ENCODE measurements at places on chromosomes 6 and 20.

DNA sequence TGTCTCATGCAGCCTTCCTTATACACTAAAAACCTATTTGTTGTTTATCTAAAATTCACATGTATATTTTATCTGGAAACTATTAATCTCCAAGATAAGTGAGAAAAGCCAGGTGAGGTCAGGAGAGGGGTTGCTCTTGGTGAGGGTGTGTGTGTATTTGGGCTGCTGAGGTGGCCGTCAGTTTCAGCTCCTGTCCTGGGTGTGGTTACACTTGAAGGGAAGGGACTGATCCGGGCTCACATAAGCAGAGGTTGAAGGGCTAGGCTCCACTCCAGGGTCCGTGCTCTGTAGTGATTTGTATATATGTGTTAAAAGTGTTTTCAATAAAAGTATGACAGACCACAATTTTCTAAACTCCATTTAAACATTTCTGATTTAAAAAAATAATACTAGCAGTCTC lies 13.5 kb upstream of the SNAI1 start:
- no peak for DNase-seq

GRCh38 chr6:1255636-1256365 lies 56.1 kb upstream of the FOXQ1 start:
- DNase-seq, result no peak

DNA sequence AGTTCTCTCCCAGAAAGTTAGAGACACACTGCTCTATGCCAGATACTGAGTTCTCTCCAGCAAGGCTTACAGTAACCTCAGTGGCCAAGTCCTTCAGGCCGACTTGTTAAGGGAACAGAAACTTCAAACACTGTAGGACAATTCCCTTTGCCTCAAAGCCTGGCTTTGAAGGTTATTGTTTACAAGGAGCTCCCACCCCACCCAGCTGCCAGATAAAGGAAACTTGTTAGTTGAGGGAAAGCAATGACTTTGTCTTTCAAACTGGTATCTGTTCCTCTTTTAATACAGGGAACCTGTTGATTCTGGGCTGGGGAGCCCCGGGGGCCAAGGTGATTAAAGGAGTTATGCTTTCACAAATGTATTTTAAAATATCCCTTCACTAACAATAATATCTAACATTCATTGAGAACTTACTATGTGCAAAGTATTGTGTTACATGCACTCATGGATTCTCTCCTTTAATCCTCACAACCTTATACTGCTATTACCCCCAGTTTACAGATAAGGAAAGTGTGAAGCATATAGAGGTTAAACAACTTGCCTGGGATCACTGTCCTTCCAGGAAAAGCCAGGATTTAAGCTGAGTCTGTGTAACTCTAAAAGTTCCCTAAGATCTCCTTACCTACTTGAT lies 27.6 kb upstream of the CDKN1A start:
- DNase-seq, result no peak

DNA sequence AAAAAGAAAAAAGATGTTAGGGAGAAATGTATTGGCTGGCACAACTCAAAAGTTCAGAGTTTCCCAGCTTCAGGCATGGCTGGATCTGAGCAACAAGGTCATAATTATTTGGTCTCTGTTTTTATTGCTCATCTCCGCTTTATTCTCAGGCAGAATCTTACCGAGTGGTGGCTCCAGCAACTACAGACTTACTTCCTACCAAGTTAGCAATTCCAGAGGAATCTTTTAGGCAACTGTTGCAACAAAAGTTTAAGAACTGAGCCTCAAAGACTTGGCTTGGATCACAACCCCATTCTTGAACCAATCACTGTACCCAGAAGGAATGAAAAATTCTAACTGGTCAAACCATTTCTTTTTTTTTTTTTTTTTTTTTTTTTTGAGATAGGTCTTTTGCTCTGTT lies 35.5 kb upstream of the NCOA3 start:
- no peak for DNase-seq

DNA sequence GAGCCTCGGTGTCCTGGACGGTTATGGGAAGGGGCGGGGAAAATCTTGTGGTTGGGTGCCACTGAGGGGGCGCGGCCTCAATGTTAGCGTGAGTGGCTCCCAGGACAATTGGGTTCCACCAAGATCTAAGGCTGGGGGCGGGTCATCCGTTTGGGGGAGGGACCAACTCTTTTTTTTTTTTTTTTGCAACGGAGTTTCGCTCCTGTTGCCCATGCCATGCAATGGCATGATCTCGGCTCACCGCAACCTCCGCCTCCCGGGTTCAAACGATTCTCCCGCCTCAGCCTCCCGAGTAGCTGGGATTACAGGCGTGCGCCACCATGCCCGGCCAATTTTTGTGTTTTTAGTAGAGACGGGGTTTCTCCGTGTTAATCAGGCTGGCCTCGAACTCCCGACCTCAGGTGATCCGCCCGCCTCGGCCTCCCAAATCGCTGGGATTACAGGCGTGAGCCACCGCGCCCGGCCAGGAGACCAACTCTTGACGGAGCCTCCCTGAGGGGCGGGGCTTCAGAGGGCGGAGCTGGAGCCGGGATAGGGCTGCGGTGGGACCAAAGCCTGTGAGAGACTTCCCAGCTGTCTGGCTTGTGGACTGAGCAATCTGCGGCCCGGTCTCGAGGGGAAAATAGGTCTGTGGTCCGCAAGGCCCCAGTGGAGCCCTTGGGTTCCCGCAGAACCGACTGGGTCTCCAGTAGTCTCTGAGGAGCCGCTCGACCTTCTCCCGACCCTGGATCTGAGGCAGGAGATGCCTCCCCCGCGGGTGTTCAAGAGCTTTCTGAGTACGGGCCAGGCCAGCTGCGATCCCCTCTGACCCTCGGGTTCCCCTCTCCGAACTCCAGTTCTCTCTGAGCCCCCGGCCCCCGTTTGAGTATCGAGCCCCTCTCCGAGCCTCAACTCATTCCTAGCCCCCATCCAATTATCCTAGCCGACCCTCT lies 1.1 kb downstream of the SPAG4 start:
- DNase-seq, result peak; percentile 45

DNA sequence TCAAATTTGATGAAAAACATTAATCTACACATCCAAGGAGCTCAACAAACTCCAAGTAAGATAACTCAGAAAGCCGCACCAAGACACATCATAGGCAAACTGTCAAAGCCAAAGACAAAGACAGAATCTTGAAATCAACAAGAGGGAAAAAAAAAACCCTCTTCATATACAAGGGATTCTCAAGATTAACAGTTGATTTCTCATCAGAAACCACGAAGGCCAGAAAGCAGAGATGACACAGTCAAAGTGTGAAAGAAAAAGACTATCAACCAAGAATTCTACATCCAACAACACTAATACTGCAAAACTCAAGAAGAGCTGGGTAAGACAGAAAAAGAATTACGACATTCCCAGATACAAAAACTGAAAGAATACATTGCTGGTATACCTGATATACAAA lies 73.8 kb downstream of the CDK19 start:
- no peak for DNase-seq

Measured in stimulated activated naive CD4-positive, alpha-beta T cell (primary cell).